NCI-H1417 (cell line): ENCODE measurements at places on chromosomes 13 and 19.

- no peak for DNase-seq
Measured at GRCh38 chr13:66547685-66548084, 682.5 kb downstream of the PCDH9 start.

DNA sequence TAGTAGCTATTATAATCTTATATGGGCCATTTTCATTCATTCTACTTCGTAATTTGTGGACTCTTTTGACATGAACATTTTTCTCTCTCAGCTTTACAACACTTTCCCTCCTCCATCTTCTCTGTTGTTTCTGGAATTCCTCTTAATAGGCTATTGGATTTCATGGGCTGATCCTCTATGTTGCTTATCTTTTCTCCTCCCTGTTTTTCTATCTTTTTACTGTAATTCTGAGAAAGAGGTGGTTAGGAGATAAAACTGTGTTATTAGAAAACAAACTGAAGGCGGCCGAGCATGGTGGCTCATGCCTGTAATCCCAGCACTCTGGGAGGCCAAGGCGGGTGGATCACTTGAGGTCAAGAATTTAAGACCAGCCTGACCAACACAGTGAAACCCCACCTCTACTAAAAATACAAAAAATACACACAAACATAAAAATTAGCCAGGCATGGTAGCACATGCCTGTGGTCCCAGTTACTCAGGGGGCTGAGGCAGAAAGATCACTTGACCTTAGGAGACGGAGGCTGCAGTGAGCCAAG lies 188.1 kb downstream of the UGGT2 start:
- no peak for DNase-seq

- DNase-seq: no peak
Measured at GRCh38 chr19:35461060-35461459, 13.0 kb downstream of the FFAR2 start.

- no peak for DNase-seq
Measured at GRCh38 chr19:13220847-13221246, 70.6 kb downstream of the IER2 start.
